H4 (cell line): ENCODE measurements at places on chromosomes 3 and 15. TPM values are rescaled to one million over a fixed set of nuclear protein-coding genes. Genes with fewer than 3 reads are reported as not detected.

Gene TERC
- 20.2 and 68.1 TPM in 2 replicates for total RNA-seq

Gene EPHB1
- total RNA-seq, result 0.29 and 1.2 TPM in 2 replicates

Gene PAQR9
- total RNA-seq, result 0.21 TPM in 1 of 2 replicates, not detected in the other

Gene KIF15
- total RNA-seq, result 11.1 and 15.7 TPM in 2 replicates

Gene MESP1
- total RNA-seq, result 0.47 TPM in 1 of 2 replicates, not detected in the other

Gene OXTR
- total RNA-seq, result 0.12 and 0.27 TPM in 2 replicates

Gene EFCAB12
- 0.06 TPM in 1 of 2 replicates, not detected in the other for total RNA-seq

Gene EPHA6
- 7.3 and 7.7 TPM in 2 replicates for total RNA-seq

DNA sequence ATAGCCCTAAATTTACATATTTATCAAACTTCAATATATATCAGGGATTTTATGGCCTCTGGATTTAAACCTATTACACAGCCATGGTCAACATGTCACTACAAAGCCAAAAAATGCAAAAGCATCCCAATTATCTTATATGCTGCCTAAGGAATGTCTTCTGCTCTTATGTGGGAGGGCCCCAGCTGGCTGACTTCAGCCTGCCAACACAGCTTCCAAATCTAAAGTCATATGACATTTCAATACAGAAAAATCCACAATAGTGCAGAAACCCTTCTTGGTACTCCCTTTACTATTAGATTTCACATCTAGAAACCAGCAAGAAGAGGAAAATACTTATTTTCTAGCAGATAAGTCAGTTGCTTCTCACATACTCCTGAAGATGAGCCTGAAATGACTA, 6.4 kb downstream of the PFN2 start:
- no peak for DNase-seq

DNA sequence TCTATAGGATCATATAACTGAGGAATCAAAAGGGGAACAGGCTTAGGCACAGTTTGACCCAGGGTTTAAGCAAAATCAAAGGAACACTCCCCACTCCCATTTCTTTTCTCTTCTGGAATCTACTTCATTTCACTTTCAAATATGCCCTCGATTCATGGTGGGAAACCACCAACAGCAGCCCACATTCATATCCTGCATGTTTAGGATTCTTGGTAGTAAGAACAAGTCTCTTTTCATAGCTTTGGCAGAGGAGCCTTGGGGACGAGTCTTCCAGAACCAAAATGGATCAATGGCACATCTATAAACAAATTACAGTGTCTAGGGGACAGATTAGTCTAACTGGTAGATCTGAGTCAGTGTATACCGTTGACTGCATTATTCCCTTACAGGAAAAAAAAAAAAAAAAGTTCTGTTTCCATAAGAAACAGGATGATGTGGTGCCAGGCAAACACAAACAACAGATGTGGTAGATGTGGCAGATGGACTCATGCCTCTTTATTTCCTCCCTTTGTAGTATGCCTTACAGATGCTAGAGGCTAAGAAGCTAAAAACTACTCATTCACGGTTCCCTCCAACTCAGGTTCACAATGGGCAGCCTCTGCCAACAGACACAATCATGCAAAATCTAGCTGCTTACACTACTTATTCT, 578.3 kb upstream of the ADAMTS9 start:
- peak; percentile 6 for DNase-seq

- no peak for DNase-seq
These were observed 37.2 kb upstream of the PRR20G start for GRCh38 chr3:127324913-127325628.

- no peak for DNase-seq
These were observed 828.1 kb downstream of the MCTP2 start for GRCh38 chr15:95059346-95059905.

DNA sequence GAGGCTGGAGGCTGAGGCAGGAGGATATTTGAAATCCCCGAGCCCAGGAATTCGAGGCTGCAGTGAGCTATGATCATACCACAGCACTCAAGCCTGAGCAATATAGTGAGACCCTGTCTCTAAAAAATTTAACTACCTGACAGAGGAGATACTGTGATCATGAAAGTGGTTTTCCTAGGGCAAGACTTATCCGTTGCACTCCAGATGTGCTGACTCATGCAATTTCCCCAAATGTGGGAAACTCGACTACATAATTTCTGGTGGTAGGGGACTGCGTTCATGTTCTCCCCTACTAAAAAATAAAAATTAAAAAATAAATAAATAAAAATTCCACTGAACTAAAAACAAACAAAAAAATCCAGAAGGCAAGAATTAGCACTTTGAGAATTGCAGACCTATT, 271.7 kb downstream of the SHQ1 start:
- no peak for DNase-seq

DNA sequence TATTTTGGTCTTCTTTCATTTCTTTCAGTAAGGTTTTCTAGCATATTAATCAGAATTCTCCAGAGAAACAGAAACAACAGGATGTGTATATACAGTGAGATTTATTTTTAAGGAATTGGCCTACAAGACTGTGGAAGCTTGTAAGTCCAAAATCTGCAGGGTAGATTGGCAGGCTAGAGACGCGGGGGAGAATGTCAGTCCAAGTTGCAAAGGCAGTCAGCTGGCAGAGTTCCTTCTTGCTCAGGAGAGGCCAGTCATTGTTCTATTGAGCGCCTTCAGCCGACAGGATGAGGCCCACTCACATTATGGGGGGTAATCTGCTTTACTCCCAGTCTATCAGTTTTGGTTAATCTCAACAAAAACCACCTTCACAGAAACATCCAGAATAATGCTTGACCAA, 133.4 kb upstream of the UBE3A start:
- no peak for DNase-seq

DNA sequence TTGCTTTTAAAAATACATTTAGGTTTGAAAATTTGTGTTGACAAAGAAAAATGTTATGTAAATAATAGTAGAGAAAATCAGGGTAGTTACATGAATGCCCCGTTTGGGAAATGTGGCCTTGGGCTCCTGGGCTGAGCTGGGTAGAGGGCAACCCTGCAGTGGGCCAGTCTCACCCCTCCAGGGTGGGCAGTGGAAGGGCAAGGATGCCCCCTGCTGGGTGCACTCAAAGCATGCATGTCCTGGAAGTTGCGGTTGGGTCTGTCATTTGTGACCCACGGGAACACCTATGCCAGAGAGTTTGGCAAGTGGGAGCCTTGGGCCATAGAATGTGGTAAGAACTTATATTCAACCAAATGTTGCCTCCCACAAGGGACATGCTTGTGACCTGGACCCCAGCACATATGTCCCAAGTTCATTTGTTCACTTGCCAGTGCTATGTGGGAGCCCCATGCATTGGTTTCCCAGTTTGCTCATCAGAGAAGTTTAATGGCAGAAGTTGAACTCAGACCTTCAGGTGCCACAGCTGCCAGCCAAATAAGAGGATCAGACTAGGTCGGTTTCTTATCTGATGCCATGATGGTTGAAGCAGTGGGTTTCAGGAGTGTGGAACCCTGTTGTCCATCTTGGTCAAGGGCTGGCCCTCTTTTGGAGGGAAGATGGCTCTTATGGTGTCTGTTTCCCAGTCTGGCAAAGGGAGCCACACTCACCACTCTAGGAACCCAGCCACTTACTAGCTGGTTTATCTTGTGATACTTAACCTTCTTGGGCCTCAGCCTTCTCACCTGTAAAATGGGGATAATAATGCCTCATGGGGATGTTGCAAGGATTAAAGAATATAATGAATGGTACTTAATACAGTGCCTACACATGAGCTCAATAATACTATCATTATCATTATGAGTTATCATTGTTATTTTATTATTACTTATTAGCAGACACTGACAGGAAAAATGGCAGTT, 2.5 kb upstream of the PLCB2 start:
- DNase-seq, result peak; percentile 50

GRCh38 chr3:31622636-31623288, 90.0 kb downstream of the STT3B start:
- DNase-seq, result no peak

- no peak for DNase-seq
These were observed 256.7 kb upstream of the KCNH8 start for GRCh38 chr3:18891641-18892040.

DNA sequence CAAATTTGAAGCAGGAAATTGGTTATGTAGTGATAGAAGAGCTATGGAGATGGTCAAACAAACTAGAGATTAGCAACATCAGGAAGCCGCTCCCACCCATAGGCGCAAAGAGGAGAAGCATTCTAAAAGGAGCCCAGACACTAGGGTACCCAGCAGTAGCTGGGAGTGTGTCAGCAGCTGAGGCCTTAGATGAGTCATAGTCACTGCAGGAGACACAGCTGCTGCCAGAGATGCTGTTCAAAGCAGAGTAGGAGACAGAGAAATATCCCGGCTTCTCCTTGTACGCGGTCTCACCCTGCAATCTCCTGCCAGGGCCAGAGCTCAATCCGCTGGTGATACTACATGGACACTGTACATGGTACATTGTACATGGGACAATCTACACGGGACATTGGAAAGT, 61.9 kb downstream of the VGLL3 start:
- DNase-seq, result peak; percentile 4

- peak; percentile 83 for DNase-seq
These were observed 216.9 kb downstream of the IGSF11 start for GRCh38 chr3:118817748-118818165.

DNA sequence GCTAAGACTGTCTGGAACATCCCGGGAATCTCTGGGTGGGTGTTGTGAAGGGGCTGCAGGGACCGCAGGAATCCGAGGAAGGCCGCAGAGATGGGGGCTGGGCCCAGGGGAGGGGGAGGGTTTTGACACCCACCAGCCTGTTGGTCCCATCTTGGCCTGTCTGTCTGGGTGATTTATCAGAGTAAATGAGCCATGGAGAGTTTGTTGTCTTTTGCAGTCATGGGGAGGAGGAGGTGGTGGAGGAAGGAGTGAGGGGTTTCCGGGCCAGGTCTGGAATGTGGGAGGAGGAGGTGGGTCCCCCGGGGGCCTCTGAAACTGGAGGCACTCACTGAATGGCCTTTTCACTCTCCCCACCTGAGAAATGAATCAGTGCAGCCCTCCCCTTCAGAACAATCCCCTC, 11.5 kb downstream of the SEMA3F start:
- no peak for DNase-seq

GRCh38 chr3:44920081-44920480, 45.7 kb downstream of the TGM4 start:
- no peak for DNase-seq
